ENCODE measurements at places on chromosomes 2 and 18. TPM values are rescaled to one million over a fixed set of nuclear protein-coding genes. Genes with fewer than 3 reads are reported as not detected.

- DNase-seq, result no peak
Observed at GRCh38 chr18:77374446-77374805, 124.8 kb downstream of the GALR1 start.

- no peak for DNase-seq
Observed at GRCh38 chr2:198518935-198519334, 714.5 kb downstream of the PLCL1 start.

GRCh38 chr2:96400049-96401000, 64.8 kb downstream of the NCAPH start:
- no peak for DNase-seq

GRCh38 chr2:74179063-74179865, 585 bp upstream of the MOB1A start:
- DNase-seq, result no peak

DNA sequence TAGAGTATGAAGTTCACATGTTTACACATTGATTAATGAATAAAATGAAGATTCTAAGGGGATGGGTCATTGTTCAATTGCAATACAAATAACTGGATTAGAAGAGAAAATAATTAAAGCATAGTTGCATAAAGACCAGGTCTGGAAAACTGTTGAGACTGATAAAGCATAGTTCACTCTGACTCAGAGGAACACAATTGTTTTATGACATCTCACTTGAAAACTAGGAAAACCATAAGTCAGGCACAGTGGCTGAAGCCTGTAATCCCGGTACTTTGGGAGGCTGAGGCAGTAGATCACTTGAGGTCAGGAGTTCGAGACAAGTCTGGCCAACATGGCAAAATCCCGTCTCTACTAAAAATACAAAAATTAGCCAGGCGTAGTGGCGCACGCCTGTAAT, 46.7 kb downstream of the PLA2R1 start:
- DNase-seq, result no peak

DNA sequence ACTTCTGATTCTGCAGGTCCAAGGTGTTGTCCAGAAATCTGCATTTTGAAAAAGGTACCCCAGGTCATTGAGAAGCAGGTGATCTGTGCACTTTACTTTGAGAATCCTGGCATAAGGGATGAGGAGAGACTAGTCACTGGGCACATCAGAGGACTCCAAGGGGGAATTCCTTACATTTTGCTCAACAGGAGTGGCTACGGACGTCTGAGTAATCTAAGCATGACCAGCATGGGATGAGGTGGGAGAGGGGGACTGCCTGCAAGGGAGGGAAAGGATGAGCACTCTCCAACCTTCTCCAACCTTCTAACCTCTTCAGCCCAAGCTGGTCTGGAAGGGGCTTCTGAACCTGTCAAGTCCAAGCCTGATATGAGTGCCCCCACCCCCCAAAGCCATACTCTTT, 55.5 kb downstream of the MARCHF4 start:
- no peak for DNase-seq

DNA sequence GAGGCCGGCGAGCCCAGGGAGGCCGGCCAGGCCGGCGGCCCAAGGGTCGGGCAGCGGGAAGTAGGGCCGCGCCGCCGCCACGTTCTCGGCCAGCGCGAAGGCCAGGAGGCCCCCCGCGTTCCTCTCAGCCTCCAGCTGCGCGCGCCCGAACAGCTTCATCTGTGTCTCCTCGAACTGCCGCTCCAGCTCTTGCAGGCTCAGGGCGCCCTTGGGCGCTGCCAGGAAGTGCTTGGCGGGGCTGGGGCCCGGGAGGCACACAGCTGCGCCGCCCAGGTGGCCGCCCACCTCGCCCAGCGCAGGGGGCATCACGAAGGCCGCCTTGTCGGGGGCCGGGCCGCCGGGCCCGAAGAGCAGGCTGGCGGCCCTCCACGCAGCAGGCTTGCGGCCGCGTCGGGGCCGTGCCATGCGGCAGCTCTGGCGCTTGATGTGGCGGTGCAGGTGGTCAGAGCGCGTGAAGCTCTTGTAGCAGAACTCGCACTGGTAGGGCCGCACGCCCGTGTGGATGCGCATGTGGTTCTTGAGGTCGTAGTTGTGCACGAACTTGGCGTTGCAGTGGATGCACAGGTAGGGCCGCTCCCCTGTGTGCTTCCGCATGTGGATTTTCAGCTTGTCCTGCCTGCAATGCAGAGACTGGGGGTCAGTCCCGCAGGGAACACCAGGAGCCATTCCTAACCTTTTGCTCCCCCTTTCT, 99.0 kb upstream of the SMAD2 start:
- DNase-seq, result no peak

DNA sequence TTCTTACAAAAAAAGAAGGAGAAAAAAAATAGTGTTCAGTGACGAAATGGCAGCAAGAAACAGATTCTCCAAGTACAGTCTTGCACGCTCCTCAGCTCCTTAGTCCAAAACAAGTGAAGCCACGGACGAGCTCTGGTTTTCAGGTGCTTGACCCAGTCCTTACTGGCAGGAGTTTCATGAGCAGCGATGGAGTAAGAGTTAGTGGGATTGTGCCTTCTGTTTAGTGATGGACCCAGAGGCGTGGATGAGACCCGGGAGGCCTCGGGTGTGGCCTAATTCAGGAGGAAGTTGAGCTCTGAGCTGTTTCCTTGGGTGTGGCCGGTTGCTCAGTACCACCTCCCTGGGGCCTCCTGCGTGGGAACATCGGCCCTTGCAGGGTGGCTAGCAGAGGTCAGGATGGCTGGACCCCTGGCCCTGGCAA, 52.0 kb downstream of the KIF5C start:
- peak; percentile 41 for DNase-seq

GRCh38 chr18:9380621-9381395, 46.2 kb downstream of the TWSG1 start:
- DNase-seq, result no peak

DNA sequence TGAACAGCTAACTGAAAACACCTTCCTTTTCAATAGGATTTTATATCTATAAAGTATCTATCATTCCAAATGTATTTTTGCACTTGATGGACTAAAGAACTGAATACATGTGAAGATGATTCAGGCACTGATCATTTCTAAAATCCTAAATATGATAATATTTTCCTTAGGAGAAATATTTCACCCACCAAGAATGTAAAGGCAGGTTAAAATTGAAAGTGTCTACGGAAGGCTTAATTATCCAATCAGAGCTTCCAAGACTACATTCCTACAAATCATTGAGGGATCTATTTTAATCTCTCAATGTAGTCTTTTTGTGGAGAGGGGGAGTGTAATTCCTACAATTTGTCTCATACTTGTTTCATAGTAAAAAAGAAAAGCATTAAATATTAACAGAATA, 3.6 kb downstream of the GALNT3 start:
- DNase-seq, result no peak

DNA sequence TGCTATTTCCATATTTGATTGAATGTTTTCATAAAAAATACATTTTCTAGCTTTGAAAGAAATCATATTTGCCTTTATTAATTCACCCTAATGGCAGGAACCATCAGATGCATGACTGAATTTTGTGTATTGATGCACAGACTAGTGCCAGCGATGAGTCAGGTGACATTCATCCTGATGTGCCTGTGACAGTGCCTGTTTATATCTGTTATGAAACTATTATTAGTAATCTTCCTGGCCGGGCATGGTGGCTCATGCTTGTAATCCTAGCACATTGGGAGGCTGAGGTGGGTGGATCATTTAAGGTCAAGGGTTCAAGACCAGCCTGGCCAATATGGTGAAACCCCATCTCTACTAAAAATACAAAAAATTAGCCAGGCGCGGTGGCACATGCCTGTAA, 170.0 kb downstream of the TSN start:
- DNase-seq, result no peak

GRCh38 chr2:160471950-160472349, 21.7 kb downstream of the RBMS1 start:
- DNase-seq, result no peak

DNA sequence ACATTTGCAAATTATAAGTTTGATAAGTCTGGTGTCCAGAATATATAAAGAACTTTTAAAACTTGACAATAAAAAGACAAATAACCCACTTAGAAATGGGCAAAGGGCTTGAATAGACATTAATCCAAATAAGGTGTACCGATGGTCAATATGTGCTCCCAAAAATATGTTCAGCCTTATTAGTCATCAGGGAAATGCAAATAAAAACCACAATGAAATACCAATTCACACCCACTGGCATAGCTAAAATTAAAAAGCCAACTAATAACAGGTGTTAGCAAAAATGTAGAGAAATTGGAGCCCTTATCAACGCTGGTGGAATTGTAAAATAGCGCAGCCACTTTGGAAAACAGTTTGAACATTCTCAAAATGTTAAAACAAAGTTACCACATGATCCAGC, 79.0 kb upstream of the SCG2 start:
- no peak for DNase-seq

- peak; percentile 58 for DNase-seq
Observed at GRCh38 chr18:22223254-22223964, 54.0 kb downstream of the GATA6 start.

SLC19A3 gene
- polyA plus RNA-seq, result 0.79 TPM

SERPINB12 gene
- 1.1 TPM for polyA plus RNA-seq

TCF23 gene
- polyA plus RNA-seq, result 6.6 TPM

DSG1 gene
- 5.4 TPM for polyA plus RNA-seq

EIF4E2 gene
- 93.5 TPM for polyA plus RNA-seq

UGT1A5 gene
- polyA plus RNA-seq, result not detected

ABCG8 gene
- not detected for polyA plus RNA-seq

IL1RL2 gene
- 0.38 TPM for polyA plus RNA-seq

FAHD2A gene
- 73.8 TPM for polyA plus RNA-seq

GAL3ST2 gene
- polyA plus RNA-seq, result 0.54 TPM

PSD4 gene
- polyA plus RNA-seq, result 22.8 TPM
